ENCODE measurements at places on chromosomes 3 and 15.
A peak's percentile ranks its signal among the peaks of the same experiment; 100 is the strongest.

GRCh38 chr15:82044373-82045178, 1.2 kb downstream of the MEX3B start:
- DNase-seq = peak; percentile 49

DNA sequence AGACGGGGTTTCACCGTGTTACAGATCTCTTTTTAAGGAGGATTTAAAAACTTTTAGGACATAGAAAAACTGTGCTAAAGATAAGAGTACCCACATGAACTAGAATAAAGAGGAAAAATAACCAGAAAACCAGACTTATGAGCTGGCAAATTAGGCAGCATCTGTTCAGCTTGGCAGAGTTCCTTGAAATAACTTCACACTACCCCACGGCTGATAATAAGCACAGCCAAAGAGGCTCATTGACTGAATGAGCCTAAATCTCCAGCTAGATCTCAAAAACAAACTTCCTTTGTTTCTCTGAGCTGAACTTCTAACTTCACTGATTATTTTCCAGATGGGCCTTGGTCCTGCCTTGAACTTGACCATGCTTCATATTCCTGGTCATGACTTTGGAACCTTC, 26.7 kb upstream of the PIK3R4 start:
- DNase-seq = no peak

GRCh38 chr15:51816611-51817010, 12.8 kb upstream of the TMOD3 start:
- DNase-seq = no peak

DNA sequence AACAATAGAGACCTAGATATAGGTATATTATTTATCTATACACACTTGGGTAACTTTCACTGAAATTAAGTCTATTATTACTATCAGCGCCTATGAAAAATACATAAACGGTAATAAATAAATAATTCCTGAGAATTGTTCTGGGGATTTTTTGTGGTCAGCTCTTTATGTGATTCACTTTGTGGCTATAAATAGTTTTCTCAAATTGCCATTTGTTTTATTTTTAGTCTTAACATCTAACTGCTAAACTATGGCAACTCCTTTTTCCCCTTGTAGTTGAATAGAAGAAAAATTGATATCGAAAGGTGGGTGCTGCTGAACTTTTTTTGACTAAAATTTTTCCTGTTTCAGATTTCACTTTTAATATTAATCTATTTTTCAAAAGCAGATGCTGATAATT, 189.0 kb downstream of the VGLL3 start:
- no peak for DNase-seq

- DNase-seq = no peak
These were observed 19.3 kb downstream of the ALCAM start for GRCh38 chr3:105385819-105386508.

GRCh38 chr3:99952306-99952705, 134.6 kb downstream of the CMSS1 start:
- DNase-seq = no peak

DNA sequence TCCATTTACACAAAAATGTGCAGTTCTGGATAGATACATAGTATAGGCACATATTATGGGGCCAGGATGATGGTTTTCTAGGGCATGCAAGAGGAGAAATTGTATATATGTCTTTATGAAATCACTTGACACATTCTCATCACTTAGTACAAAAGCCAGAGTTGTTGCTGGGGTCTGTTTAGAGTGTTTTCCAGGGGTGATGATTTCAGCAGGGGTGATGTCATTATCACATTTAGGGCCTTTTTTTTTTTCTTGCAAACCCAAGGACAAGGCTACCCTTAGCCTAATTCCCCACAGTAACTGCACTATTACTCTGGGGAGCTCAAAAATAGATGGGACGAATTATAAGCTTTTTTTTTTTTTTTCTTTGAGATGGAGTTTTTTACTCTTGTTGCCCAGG, 3.6 kb downstream of the ZNF589 start:
- DNase-seq = no peak

- no peak for DNase-seq
These were observed 54.8 kb downstream of the MESD start for GRCh38 chr15:80934761-80935221.

GRCh38 chr15:70589221-70589620, 174.1 kb downstream of the UACA start:
- DNase-seq = no peak

- DNase-seq = no peak
These were observed 192.7 kb downstream of the ZNF621 start for GRCh38 chr3:40717471-40717870.

All from naive thymus-derived CD8-positive, alpha-beta T cell (primary cell).